ENCODE measurements at places on chromosomes 4 and X.
A peak's percentile ranks its signal among the peaks of the same experiment; 100 is the strongest.

DNA sequence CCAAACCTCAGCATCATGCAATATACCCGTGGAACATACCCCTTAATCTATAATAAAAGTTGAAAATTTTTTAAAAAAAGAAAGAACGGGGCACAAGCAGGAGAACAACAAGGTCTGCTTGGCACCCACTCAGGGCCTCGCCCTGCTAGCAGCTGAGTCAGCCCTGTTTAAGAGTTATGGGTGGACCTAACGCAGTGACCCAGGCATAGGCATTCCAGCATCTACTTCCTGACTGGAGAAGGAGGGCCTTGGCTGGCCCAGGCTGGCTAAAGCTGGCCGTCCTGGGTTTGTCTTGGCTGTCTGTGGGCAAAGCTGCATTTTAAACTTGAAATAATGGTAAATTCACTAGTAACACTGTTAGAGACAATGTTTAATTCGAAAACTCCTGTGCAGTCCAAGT is 236.7 kb upstream of the PGRMC2 start:
- DNase-seq = no peak

DNA sequence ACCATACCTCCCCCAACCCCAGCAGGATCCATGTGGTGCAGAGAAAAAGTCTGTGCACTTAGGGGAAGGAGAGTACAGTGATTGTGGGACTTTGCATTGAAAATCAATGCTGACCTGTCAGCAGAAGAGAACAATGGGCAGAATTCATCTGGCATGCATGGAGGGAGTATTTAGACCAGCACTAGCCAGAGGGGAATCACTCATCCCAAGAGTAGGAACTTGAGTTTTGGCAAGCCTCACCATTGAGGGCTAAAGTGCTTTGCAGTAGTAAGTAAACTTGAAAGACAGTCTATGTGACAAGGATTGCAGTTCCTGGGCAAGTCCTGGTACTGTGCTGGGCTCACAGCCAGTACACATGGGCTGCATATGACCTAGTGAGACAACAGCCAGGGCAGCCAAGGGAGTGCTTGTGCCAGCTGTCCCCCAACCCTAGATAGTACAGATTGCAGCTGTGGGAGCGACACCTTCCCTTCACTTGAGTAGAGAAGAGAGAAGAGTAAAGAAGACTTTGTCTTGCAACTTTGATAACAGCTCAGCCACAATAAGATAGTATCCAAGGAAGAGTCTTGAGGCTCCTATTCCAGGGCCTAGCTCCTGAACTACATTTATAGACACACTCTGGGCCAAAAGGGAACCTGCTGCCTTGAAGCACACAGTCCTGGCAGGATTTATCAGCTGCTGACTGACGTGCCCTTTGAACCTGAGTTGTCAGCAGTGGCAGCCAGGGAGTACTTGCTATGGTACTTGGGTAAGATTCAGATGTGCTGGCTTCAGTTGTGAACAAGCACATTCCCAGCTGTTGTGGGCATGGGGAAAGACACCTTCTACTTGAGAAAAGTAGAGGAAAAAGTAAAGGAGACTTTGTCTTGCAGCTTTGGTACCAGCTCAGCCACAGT is 48.7 kb downstream of the HDX start:
- no peak for DNase-seq

GRCh38 chrX:10992110-10992509 is 119.0 kb upstream of the HCCS start:
- DNase-seq = no peak

DNA sequence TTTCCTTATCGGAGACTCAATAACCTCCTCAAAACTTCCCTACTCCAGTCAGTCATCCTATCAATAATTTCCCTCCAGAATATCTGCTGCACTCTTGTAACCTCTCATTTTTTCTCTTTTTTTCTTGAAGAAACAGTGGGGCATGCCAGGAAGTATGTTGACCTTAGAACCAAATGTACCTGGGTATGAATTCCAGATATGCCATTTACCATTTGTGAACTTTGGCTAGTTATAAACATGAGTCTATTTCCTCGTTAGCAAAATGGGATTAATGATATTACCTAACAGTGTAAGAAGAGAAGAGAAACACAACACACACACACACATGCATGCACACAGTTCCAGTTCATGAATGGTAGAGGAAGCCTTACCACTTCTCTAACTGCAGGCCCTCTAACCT is 578.2 kb downstream of the FAM133A start:
- no peak for DNase-seq

DNA sequence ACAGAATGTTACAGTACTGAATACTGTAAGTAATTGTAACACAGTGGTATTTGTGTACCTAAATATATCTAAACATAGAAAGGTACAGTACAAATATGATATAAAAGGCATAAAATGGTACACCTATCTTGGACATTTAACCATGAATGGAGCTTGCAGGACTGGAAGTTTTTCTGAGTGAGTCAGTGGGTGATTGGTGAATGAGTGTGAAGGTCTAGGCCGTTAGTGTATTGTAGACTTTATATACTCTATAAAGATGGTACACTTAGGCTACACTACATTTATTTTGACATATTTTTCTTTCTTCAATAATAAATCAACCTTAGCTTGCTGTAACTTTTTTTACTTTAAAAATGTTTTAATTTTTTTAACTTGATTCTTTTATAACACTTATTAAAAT is 422.5 kb upstream of the FSTL5 start:
- DNase-seq = no peak

DNA sequence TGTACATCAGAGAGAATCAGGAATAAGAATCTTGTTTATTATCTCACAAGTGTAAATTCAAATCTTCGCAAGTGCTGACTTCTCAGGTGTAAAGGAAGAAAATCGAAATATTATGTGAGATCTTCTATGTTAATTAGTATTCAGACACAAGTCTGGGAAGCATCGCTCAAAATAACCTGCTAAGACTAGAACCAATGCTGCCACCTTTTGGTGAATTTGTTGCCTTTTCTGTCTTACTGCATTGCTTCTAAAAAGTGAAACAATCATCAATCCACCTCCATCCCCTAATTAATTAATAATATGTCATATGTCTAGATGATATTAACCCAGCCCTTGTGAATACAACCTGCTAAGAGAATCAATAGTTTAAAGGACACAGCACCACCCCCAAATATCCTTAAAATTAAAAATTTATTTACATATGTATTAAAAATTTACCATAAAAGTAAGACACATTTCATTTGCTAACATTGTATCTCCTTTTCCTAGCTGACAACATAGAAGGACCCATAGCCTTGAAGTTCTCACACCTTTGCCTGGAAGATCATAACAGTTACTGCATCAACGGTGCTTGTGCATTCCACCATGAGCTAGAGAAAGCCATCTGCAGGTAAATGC is 3.5 kb downstream of the EPGN start:
- peak; percentile 60 for DNase-seq

DNA sequence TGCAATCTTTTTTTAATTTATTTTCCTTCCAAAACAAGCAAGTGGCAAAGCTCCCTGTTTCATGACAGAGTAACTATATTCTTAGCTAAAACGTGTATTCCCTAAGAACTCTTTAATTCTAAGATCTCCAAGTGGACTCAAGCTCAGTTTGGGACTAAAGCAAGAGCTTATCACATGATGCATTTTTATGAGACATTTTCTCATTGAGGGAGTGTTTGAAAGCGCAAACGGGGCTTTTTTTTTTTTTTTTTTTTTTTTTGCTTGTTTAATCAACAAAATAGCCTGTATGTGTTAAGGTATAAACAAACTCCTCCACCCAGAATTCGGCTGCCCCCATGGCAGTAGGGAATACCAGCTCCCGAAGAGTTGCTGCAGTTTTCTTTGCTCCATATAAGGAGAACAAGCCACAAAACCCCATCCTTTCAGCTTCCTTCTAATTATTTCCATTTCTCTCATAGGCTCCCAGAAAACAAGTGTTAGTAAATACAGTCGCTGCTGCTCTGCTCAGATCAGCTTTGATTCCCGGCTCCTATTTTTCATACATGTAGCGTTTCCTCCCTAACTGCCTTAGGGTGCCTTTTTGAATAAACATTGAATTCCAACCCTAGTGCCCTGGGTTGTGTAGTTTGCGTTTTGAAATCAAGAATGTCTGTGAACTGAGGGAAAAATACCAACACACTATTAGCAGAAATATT is 669 bp upstream of the PPARGC1A start:
- no peak for DNase-seq

- no peak for DNase-seq
Observed at GRCh38 chrX:138487866-138488265, 223.7 kb downstream of the FGF13 start.

- no peak for DNase-seq
Observed at GRCh38 chr4:89404530-89404929, 96.9 kb upstream of the GPRIN3 start.

DNA sequence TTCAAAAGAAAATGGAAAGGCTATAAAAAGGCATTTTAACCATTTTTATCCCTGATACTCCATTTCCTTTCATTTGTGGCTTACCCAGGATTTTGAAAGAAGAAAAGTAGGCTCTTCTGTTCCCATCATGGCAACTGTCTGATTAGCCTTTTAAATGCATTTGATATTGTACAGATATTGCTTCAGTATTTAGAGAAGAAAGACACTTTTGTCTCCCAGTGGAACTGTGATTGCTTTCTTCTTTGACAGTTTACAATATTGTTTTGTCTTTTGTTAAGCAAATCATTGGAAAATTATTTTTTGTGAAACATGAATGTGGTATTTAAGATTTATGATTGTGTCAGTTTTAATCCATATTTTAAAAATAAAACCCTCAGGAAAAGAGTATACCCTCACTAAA is 297.4 kb upstream of the TACR3 start:
- DNase-seq = no peak

DNA sequence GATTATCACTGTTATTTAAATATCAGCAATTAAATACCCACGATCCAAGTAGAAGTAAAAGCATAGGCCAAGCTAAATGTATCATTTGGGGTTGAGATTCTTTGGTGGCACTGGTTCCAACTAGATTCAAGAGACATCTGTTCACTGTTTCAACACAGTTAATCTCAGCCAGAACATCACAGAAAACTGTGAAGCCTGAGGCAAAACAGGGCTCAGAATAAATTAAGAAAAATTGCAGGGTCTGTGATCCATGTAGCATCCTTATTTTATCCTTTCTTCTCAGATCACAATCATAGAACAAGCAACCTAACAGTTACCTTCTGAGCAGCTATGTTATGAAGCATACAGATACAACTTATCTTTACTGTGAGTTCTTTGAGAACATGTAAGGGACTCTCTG is 23.7 kb downstream of the YTHDC1 start:
- DNase-seq = no peak

GRCh38 chrX:53716328-53717088 is 30.0 kb upstream of the HUWE1 start:
- peak; percentile 61 for DNase-seq

- DNase-seq = no peak
Observed at GRCh38 chr4:107037199-107037584, 1.1 kb upstream of the DKK2 start.

- no peak for DNase-seq
Observed at GRCh38 chr4:151658959-151659600, 101.7 kb downstream of the GATB start.

DNA sequence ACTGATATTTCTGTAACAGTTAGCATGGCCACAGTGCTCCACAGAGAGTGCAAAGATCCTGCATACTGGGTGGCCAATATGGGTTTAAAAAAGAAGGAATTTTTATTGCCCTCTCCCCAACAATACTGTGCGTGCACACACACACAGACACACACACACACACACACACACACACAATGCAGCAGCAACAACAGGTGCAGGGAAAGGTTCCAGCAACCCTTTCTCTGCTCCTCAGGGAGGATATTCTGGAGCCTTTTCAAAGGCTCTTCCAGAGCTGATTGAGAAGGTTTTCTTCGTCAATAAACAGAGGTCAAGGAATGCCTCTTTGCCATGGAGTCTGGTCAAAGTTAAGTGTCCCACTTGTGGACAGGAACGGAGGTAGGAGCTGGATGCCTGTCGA is 84.8 kb upstream of the ZFP42 start:
- no peak for DNase-seq

DNA sequence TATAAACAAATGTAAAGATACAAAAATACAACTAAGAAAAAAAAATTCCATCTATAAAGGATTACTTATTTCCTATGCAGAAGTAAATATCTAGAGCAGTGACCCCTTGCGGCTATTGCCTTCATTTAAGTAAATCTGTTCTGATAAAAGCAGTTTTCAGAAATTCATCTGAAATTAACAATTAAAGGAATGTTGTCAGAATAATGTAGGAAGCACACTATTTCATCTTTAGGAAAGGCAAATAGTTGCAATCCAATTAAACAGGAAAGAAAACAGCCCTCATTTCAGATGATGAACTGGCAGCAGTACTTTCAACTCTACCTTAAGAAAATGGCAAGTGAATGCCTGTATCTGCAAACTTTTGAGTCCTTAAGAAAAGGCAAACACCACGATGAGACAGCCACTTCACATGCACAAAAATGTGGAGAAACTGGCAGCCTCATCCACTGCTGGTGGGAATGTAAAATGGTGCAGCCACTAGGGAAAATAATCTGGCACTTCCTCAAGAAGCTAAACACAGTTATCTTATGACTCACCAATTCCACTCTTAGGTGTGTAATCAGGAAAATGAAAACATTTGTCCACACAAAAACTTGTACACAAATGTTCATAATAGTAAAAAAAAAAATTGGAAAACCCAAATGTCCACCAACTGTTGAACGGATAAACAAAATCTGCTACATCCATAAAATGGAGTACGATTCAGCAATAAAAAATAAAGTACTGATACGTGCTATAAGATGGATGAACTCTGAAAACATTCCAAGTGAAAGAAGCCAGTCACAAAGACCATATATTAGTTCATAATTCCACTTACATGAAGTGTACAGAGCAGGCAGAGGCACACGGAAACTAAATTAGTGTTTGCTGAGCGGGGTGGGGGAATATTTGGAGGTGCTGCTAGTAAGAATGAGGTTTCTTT is 2.0 kb upstream of the THAP9 start:
- DNase-seq = peak; percentile 38

GRCh38 chr4:125551967-125552366 is 237.2 kb downstream of the FAT4 start:
- no peak for DNase-seq

DNA sequence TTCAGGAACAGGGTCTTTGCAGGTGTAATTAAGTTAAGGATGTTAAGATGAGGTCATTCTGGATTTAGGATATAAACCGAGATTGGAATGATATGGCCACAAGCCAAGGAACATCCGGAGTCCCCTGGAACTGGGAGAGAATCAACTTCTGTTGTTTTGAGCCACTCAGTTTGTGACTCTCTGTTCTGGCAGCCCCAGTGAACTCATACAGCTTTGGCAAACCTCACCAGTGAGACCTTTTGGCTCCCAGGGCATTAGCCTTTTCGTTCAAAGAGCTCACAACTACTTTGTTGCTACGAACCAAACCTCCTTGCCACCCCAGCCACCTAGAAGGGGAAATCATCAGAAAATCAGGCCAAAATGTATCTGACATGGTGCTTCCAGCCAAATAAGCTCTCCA is 80.4 kb downstream of the MTMR1 start:
- DNase-seq = no peak

- DNase-seq = no peak
Observed at GRCh38 chrX:799808-800207, 169.2 kb downstream of the SHOX start.

GRCh38 chr4:152729466-152729865 is 49.7 kb upstream of the TMEM154 start:
- DNase-seq = no peak

- DNase-seq = no peak
Observed at GRCh38 chrX:54171527-54172250, 11.4 kb downstream of the FAM120C start.

- DNase-seq = no peak
Observed at GRCh38 chr4:18568600-18568999, 547.0 kb upstream of the LCORL start.

Measured in activated CD4-positive, alpha-beta T cell treated with anti-CD3 and anti-CD28 coated beads, Interleukin-2, amount 10 ng/mL, durations not matched to agents 7 days and 5 days (primary cell).